ENCODE measurements at places on chromosomes 13 and 19. TPM values are rescaled to one million over a fixed set of nuclear protein-coding genes. Genes with fewer than 3 reads are reported as not detected.

PCDH20 gene
- 0.31 TPM for total RNA-seq

CYP2A7 gene
- total RNA-seq = not detected

URAD gene
- not detected for total RNA-seq

FBN3 gene
- 33.0 TPM for total RNA-seq

ZFR2 gene
- 20.4 TPM for total RNA-seq

MEIS3 gene
- total RNA-seq = 32.2 TPM

CGB1 gene
- total RNA-seq = not detected

ZNF616 gene
- 38.4 TPM for total RNA-seq

CCNA1 gene
- total RNA-seq = 0.37 TPM

ZNF208 gene
- total RNA-seq = not detected

LRRC25 gene
- total RNA-seq = 0.03 TPM

FFAR3 gene
- total RNA-seq = not detected

OR10H1 gene
- total RNA-seq = not detected
